Activated CD8-positive, alpha-beta T cell treated with anti-CD3 and anti-CD28 coated beads for 36 hours (primary cell): ENCODE measurements at places on chromosomes 2 and 18. TPM values are rescaled to one million over a fixed set of nuclear protein-coding genes. Genes with fewer than 3 reads are reported as not detected.
A peak's percentile ranks its signal among the peaks of the same experiment; 100 is the strongest.

PPIG gene
- total RNA-seq: 54.9 TPM

FLACC1 gene
- total RNA-seq: 0.76 TPM

COL5A2 gene
- 3.3 TPM for total RNA-seq

DNA sequence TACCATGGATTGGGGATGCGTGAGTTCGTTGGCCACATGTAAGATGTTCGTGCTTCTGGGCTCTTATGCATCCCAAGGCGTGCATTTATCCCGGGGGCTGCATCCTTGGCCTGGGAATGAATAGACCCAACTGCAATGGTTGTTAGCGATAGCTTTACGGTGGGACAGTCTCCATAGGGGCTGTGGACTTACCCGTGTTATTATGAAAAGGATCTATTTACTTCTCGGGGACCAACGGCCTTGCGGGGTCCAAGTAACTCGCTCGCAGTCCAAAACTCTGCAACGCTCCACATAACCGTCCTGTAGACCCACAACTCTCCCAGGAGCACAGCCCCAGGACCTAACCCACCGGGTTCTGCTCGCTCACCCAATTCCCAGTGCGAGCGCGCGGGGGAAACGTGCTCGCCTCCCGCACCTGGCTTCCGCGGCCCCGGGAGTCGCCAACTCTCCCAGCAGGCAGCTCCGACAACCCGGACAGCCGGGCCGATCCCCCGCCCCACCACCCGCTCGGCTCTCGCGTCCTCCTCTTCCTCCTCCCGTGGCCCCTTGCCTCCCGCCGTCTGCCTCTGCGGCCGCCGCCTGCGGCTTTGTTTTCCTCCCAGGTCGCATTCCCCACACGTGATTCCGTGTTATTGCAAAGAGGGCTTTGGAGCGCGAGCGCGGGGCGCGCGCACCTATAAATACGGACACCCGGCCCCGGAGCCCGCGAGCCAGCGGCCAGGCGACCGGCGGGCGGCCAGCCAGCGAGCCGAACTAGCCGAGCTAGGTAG lies at the start of gene CABLES1:
Gene CABLES1 (plus strand): TSS at position 706 of the 770 bp plus-strand sequence. CDS start 278 bp downstream, outside the sequence.
- peak; percentile 23 for DNase-seq

GRCh38 chr2:12718015-12718671 lies 1.4 kb downstream of the TRIB2 start:
- DNase-seq: peak; percentile 34

DNA sequence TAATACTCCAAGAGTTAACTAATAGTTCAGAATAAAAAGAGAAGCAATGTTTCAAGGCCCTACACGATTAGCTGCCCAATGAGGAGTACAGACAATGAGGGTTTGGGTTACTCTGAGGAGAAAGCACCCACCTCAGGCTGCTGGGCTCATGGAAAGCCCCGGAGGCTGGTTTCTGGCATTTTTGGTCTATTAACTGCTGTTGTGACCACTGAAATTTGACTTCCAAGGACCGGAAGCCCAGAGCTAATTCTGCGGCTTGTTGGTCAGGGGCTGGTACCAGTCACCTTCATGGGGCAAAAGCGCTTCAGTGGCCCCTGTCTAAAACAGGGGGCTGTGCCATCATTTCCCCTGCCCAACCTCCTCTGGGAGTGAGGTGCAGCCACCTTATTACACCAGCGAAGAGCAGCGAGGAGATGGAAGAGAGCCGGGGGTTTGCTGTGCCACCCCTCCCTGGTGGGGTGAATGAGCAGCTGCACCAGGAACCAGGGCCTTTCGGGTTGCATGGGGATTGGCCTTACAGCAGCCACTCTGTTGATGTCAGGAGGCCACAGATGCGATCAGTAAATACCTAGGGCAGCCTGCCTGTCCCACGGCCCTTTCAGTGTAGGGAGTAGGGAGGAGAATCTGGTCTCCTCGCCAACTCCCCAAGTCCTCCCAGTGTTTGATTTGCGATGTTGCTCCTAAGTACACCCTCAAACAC lies 131.3 kb downstream of the CELF4 start:
- no peak for DNase-seq
